ENCODE measurements at places on chromosomes 7 and 10.

DNA sequence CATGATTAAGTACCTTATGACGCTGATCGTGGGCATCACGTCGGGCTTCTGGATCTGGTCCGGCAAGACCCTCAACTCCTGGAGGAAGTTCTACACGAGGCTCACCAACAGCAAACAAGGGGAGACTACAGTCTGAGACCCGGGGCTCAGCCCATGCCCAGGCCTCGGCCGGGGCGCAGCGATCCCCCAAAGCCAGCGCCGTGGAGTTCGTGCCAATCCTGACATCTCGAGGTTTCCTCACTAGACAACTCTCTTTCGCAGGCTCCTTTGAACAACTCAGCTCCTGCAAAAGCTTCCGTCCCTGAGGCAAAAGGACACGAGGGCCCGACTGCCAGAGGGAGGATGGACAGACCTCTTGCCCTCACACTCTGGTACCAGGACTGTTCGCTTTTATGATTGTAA lies 2.5 kb downstream of the FZD1 start:
- no peak for DNase-seq

DNA sequence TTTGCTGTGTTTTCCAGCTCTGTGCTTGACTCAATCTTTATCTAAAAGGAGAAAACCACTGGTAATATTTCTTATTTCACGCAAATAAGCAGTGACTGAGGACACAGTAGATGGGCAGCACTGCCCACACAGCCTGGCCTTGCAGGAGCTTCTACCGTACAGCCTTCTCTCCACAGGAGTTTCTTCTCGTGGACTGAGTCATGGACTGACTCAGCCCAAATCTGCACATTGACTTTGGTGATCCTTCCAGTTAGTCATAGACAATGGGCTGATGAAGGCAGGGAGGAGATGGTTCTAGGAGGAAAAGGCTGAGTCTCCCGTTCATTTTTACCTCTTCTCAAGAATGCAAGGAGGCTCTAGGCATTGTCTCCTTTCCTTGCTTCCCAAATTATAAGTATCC lies 200.7 kb downstream of the RAPGEF5 start:
- no peak for DNase-seq

DNA sequence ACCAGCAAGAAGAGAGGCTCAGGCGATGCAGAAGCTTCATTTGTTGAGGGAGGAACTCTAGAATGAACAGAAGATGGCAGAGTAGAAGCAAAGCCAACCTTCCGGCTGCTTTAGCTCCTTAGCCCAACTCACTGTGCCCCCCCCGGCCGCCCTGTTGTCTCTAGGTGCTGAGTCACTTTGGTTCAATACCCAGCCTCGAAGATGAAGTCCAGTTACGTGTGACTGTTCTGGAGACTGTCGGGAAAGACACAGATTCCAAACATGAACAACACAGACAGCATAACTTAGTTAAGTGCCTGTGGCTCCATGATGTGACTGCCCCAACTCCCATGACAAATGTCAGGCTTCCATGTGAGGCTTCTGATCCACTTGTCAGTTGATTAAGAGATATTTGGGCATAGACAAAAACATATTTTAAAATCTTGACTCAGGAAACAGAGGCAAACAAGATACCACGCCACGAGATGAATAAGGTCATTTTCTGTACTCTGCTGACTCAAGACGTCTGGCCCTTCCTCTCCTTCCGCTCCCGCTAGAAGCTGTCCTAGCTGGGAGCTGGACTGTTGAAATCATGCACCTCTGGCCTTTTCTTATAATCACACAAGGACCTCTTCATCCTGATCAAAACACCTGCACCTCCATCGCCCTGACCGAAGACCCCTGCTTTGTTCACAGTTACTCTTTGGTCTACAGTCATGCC lies 199.3 kb downstream of the FRMD4A start:
- no peak for DNase-seq

- no peak for DNase-seq
Measured at GRCh38 chr10:89073719-89074118, 83.1 kb downstream of the FAS start.

DNA sequence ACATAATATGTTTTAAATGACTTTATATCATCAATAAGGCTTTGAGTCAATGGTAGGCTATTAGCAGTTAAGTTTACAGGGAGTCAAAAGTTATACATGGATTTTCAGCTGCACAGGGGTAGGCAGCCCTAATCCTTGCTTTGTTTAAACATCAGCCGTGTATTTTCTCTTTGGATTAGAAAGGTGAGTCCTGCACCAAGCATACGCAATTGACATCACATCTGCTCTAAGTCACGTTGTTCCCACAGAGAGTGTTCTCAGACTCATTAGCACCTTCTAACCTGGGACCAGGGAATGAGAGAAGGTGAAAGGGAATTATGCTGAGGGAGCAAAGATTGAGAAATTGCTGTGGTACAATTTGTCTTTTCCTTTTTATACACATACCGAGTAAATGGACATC lies 148.6 kb upstream of the ZNF804B start:
- no peak for DNase-seq

- DNase-seq, result no peak
Measured at GRCh38 chr10:50604049-50604640, 19.6 kb downstream of the SGMS1 start.

DNA sequence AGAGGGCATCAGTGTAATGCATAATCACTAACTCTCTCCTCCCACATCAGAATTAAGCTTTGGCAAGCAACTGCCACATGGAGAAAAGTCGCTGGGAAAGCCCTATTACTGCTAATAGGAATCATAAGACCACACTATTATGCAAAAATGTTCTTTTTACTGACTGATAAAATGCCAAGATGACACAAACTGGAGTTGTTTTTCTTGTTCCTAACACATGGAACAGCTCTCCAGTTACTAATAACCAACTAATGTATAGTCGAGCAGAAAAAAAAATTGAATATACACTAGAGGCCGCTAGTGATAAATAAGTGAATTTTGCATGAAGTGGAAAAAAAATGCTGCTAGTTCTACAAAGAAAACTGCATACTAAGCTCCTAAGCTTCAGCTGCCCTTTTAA lies 165.6 kb downstream of the TPK1 start:
- DNase-seq, result peak; percentile 94

DNA sequence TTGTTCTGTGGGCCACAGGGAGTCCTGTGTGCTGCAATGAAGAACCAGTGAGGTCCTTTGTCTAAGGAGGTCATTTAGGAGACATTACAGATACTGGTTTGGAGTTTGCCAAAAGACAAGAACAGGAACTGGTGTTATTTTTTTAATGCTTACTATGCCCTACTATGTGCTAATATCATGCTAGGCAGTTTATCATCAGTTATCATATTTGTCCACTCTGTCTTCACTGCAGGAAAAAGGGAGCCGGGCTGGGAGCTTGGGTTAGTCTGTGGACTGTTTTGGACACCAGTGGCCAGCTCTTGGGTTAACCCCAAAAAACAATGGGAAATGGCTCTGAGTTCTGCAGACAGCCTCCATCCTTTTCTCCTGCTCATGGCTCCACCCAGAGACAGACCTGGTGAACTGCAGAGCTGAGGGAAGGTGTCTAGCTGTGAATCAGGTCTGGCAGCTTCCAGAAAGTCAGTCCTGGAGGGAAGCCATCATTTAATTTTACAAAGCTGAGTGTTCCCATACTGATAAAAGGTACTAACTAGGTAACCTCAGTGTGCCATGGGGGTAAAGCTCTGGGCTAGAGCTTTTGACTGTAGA lies 101.2 kb upstream of the ZNF746 start:
- DNase-seq, result no peak

GRCh38 chr7:158924956-158925355 lies 68.6 kb downstream of the DYNC2I1 start:
- no peak for DNase-seq

- DNase-seq, result peak; percentile 12
Measured at GRCh38 chr7:155598810-155599210, 45.7 kb upstream of the RBM33 start.

DNA sequence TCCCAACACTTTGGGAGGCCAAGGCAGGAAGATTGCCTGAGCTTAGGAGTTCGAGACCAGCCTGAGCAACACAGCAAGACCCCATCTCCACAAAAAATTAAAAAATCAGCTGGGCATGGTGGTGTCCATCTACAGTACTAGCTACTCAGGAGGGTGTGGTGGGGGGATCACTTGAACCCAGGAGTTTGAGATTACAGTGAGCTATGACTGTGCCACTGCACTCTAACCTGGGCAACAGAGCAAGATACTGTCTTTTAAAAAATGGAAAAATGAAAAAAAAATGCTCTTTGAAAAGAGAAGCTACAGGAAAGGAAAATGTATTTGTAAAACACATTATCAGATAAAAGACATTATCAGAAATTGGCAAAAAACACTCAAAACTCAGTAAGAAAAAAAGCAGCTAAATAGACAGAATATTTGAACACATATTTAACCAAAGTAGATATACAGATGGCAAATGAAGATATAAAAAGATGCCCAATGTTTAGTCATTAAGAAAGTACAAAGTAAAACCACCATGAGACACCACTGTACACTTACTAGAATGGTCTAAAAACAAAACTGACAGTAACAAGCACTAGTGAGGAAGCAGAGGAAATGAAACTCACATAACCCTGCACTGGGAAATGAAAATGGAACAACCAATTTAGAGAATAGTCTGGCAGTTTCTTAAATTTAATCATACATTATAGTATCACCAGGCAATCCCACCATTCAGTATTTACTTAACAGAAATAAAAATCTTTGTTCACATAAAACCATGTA lies 40.5 kb downstream of the NRBF2 start:
- DNase-seq, result no peak

- no peak for DNase-seq
Measured at GRCh38 chr10:93225938-93226337, 152.2 kb downstream of the CYP26A1 start.

- DNase-seq, result no peak
Measured at GRCh38 chr10:12187321-12187905, 8.3 kb downstream of the NUDT5 start.

- DNase-seq, result peak; percentile 56
Measured at GRCh38 chr10:30557884-30558283, 71.7 kb downstream of the LYZL2 start.

DNA sequence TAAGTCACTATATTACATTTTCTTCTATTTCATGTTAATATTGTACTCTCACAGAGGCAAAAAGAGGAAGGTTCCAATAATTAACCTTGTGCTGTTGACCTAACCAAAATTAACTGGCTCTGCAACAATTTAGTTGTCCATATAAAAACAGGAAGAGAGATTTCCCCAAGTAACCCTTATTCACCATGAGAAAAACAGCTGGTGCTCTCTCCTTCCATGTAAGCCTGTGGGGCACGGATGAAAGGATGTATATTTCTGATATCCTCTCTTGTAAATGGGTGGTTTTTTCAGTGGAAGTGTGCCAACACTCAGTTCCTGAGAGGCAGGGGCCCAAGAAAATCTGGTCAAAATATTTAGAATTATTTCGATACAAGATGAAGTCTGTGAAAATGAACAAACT lies 358.1 kb downstream of the CRPPA start:
- DNase-seq, result no peak

- DNase-seq, result no peak
Measured at GRCh38 chr7:31954500-31954899, 115.7 kb downstream of the PDE1C start.

DNA sequence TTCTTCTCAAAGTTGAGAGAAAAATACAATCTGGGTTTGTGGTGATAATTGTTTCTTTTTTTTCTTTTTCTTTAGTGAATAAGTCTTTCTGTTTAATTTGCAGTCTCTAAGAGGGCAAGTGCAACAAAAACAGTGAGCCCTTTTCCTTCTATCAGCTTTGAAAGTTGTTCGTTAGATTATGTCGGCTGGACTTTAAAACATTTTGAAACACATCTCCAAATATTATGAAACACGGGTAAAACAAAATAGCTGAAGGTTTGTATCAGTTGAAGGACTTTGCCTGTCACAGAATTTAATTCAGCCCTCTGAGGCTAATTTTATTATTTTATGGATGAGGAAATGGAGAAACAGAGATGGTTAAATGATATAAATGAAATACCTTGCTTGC lies 85.3 kb downstream of the AGMO start:
- DNase-seq, result no peak

DNA sequence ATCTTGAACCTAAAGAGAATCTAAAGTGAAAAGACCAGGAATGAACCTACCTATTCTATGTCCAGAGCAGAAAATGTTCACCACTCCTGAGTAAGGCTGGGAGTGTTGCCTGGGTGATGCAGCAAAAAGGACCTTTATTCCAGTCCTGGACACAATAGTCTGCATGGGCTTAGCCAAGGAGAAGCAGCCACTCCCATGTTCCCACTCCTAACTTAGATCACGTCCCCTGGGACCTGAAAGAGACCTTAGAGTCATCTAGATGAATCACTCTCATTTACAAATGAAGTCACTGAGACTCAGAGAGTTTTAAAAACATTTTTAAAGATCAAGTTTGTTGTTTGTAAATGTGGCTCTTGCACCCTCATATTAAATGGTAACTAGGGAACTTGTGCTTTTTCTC lies 763.4 kb downstream of the KCNMA1 start:
- DNase-seq, result no peak

DNA sequence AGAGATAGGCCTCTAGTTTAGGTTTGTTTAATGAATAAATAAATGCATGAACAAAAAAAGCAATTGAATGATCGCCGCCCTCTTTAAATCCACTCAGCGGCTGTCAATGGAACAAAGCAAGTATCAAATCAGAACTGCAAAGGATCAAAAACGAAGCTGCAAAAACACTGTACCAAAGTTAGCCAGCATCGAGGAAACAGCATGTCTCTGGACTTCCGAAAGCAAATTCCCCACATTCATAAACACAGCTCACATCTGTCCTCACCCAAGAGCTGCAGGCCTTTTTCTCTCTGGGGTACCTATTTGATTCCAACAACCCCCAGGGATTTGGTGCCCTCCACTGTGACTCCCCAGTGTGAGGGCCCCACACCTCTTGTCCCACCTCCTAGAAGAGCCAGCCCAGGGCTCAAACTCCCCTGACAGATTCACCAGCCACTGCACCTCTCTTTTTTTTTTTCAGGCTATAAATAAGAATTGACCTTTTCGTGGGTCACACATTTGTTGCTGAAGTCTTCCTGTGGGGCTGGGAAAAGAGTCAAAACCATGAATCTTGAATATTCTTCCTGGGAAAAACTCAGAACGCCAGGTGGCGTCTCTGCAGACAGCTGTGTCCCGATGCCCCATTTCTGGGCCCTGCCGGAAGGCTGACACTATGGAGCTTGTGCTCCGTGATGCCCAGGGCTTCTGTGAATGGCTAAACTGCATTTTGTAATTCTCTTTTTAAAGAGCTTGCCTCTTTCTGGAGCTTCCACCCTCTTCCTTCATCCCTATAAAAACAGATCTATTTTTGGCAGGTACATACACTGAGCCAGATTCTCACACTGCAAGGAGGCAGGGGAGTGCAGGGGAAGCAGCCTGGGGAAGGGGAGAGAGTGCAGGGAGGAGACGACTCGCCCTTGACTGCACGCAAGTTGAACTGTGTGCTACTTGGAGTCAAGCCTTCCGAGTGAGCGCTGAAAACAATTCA lies 51.7 kb downstream of the HSPA12A start:
- DNase-seq, result no peak

DNA sequence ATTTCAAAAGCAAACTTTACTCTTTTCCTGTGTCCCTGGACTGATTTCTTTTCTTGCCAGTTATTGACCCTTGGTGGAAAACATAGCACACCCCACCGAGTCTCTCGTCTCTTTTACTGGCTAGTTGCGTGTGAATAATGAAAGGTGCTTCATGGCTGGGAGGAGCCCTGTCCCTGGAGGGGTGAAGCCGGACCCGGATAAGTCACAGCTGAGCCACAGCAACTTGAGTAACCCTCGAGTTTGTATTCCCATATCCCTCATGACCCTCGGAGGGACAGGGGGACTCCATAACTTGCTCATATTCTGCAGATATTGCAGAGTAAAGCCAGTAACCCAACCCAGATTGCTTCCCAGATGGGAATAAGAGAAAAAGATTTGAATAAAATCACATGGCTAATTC lies 147.5 kb upstream of the FRMD4A start:
- DNase-seq, result no peak
